HepG2 (cell line): ENCODE measurements at places on chromosomes 16 and 17. TPM values are rescaled to one million over a fixed set of nuclear protein-coding genes. Genes with fewer than 3 reads are reported as not detected.

The KCNH6 gene
- 0.05 and 0.18 TPM in 2 replicates for polyA plus RNA-seq

The ELMO3 gene
- polyA plus RNA-seq: 4.0 and 5.7 TPM in 2 replicates

The ZNF205 gene
- 5.8 and 6.5 TPM in 2 replicates for polyA plus RNA-seq

The IRX3 gene
- 9.2 and 11.5 TPM in 2 replicates for polyA plus RNA-seq

The WNT9B gene
- polyA plus RNA-seq: not detected in 2 replicates

The HS3ST2 gene
- not detected in 2 replicates for polyA plus RNA-seq

The ODAD4 gene
- 0.48 and 0.73 TPM in 2 replicates for polyA plus RNA-seq

The DNAI2 gene
- not detected in 2 replicates for polyA plus RNA-seq

The SBK1 gene
- polyA plus RNA-seq: 0.17 and 0.26 TPM in 2 replicates

The MYO15B gene
- 8.1 and 11.2 TPM in 2 replicates for polyA plus RNA-seq

The CEP20 gene
- polyA plus RNA-seq: 30.2 and 53.0 TPM in 2 replicates

The PIGS gene
- polyA plus RNA-seq: 23.5 and 31.7 TPM in 2 replicates

The NGFR gene
- polyA plus RNA-seq: 1.8 and 2.7 TPM in 2 replicates

The FOXF1 gene
- polyA plus RNA-seq: not detected in 2 replicates

The NXPH3 gene
- polyA plus RNA-seq: 0.48 and 0.58 TPM in 2 replicates

The PRAC1 gene
- not detected in 2 replicates for polyA plus RNA-seq

The SMTNL2 gene
- polyA plus RNA-seq: 0.41 and 1.1 TPM in 2 replicates

The IL17C gene
- polyA plus RNA-seq: not detected in 2 replicates

The GJD3 gene
- not detected in 2 replicates for polyA plus RNA-seq

The MSRB1 gene
- polyA plus RNA-seq: 75.4 and 84.2 TPM in 2 replicates
